Fibroblast of skin of back (primary cell): ENCODE measurements at places on chromosomes 1 and 21.

- no peak for DNase-seq
These were observed 406.7 kb downstream of the DISC1 start for GRCh38 chr1:232033285-232033684.

- DNase-seq = no peak
These were observed 169.0 kb downstream of the DENND1B start for GRCh38 chr1:197606168-197606845.

DNA sequence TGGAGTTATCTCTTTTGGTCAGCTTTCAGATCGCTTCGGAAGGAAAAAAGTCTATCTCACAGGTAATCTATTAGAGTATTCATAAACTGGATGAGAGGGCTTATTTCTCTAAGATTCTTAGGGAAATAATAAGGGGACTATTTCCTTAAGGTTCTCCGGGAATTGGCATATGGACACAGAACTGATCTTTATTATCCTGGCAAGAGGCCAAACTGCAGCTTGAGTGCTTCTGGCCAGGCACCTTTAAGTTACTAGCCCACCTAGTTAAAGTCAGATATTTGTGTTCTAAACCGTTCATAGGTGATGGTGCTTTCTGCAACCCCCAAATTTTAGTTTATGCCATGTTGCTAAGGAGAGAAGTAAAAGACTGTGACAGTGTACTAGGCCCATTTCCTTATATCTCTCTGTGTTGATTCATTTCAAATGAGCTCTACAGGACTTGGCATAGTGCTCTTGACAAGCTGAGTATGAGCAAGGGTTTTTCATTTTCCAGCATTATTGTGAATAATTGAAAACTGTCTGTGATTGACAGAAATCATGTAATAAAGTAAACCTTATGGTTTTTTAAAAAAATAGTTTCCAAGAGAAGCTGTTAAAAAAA is 43.4 kb downstream of the SLC22A15 start:
- no peak for DNase-seq

DNA sequence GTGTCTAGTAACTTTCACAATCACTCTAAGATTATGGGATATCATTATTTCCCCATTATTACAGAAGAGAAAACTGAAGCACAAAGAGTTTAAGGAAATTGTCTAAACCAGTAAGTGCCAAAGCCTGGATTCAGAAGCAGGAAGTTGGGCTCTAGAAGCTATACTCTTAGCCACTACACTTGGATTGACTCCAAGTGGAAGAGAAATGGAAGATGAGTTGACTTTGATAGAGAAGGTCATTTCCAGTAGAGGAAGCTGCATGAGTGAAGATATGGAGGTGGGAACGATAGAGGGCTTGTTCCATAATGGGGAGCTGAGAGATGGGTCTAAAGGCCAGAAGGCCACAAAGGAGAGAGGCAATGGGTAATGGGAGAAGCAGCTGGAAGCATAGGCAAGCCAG is 11.7 kb upstream of the TDRD10 start:
- peak; percentile 6 for DNase-seq

DNA sequence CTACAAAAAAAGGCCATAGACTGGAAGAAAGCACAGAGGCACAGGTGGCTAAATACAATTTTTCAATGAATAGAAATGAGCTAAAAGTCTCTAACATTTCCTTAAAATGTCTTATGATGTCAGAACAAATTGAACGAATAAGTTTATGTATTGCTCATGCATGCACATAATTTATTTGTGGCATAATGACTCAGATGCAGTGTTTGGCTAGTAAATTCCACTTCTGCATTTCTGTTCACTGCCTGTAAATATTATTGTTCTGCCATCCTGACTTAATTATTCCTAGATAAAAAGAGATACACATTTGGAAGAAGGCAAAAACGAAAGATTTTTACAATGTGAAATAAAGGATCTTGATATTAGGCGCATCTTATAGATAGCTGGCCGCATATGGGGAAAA is 26.6 kb upstream of the EXO1 start:
- DNase-seq = peak; percentile 45

DNA sequence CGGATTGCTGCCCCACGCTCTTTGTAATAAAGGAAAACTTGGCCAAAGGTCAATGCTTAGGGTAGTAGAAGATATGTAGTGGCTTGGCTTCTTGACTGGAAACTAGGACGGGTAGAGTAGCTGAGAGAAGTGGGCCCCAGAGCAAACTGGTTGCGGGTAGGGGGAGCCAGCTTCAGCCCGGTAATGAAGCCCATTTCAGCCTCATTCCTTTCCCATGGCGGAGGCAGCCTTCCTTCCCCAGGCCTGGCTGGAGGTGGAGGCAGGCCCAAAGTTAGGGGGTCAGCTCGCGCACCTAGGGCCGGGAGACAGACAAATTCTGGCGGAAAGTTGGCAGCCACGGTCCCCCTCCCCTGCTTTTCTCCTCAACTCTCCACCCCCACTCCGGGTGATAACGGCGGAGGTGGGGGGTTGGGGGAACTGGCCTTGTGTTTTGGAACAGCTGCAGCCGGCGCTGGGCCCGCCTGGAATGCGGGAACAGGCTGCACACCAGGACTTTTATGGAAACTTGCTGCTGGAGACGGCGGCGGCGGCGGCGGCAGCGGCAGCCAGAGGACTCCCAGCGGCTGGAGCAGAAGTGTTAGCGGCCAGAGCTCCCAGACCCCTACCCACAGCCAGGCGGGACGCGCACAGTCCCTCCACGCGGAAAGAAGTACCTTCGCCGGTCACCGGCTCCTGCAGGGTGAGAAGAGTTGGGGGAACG is at the start of gene NEXN:
TSS of gene NEXN (plus strand) at position 544 of the 700 bp plus-strand sequence. CDS start 27,483 bp downstream, outside the sequence.
- peak; percentile 87 for DNase-seq

- DNase-seq = no peak
These were observed 2.8 kb downstream of the PEA15 start for GRCh38 chr1:160207771-160208556.

- DNase-seq = no peak
These were observed 975 bp upstream of the MNDA start for GRCh38 chr1:158830074-158830677.

DNA sequence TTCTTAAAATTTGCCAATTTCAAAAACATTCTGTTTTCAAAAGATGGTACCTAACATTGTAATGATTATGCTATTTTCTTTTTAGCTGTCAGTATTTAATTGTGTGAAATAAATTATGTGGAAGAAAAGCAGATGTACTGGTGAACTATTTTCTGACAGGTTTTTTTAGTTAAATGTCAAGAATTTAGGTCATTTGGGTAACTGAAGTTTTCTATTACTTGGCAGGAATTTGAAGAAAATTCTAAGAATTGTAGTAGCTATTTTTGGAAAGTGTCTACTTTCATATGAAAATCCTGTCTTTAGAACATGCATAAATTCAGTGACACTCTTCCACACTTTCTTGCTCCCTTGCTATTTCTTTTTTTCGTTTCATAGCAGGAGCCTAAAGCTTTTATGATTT is 28.5 kb upstream of the PTPRC start:
- no peak for DNase-seq

- DNase-seq = peak; percentile 16
These were observed 569 bp upstream of the WARS2 start for GRCh38 chr1:119141020-119141424.

DNA sequence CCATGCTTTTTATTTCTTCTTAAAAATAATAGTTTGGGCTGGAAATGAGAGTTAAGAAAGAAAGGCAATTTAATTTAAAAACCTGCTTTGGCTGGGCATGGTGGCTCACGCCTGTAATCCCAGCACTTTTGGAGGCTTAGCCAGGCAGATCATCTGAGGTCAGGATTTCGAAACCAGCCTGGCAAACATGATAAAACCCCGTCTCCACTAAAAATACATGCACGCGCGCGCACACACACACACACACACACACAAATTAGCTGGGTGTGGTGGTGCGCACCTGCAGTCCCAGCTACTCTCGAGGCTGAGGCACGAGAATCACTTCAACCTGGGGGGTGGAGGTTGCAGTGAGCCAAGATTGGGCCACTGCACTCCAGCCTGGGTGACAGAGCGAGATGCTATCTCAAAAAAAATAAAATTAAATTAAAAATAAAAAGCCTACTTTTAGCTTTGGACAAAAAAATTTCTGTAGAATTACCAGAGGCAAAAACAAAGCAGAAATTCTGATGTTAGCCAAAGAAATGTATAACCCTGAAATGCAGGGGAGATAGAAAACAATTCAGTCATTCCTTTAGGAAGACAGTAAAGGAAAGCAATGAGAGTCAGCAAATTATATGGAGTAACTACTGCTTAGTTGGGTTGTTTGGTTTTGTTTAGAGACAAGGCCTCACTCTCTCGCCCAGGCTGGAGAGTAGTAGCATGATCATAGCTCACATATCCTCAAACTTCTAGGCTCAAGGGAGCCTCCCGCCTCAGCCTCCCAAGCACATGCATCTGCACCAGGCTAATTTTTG is 15.7 kb upstream of the IPP start:
- no peak for DNase-seq

- no peak for DNase-seq
These were observed 19.6 kb downstream of the SMAP2 start for GRCh38 chr1:40393173-40393572.

DNA sequence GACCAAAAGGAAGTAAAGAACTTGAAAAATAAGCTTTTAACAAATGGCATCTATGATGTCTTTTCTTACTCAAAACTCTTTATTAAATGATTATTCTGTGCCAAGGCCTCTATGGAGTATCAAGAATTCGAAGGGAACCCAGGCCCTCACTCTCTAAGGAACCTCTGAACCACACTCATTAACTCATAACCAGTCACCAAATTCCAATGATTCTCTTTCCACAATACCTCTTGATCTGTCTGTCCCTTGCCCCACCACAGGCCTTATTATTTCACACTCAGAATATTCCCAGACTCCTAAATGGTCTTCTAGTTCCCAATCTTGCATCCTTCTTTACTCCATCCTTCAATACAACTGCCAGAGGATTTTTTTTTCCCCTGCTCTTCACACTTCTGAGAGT is 37.0 kb downstream of the PCSK9 start:
- DNase-seq = no peak

DNA sequence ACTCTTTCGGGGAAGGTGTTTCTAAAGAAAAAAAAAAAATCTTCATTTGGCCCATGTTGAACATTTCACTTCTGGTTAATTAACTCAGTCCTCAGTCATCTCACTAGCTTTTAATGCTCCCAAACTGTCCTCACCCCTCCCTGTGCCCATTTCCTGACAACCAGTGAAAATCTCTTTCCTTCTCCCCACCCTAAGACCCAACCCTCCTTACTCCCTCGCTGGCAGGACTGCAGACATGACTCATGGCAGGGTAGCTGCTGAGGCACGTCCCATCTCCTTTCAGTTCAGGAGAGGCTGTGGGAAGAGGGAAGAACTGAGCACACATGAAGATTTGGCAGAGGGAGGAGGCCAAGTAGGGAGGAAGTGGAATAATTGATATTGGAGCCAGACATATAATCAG is 12.6 kb downstream of the PKP1 start:
- peak; percentile 90 for DNase-seq

GRCh38 chr1:203152158-203153034 is 23.2 kb downstream of the MYBPH start:
- peak; percentile 21 for DNase-seq

DNA sequence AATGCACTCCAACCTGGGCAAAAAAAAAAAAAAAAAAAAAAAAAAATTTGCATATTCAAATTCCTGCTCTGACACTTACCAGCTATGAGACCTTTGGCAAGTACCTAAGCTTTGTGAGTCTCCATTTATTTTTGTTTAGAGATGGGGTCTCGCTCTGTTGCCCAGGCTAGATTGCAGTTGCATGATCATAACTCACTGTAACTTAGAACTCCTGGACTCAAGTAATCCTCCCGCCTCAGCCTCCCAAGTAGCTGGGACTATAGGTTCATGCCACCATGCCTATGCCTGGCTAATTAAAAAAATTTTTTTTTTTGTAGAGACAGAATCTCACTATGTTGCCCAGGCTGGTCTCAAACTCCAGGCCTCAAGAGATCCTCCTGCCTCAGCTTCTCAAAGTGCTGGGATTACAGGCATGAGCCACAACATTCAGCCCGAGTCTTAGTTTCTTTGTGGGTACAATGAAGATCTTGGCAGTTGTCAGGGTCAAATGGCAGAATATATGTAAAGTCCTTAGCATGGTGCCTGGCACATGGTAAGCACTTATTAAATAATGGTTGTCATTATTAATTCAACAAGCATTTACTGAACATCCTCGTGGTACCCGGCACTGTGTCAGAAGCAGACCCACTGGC is 53.5 kb upstream of the TENT5B start:
- DNase-seq = no peak

DNA sequence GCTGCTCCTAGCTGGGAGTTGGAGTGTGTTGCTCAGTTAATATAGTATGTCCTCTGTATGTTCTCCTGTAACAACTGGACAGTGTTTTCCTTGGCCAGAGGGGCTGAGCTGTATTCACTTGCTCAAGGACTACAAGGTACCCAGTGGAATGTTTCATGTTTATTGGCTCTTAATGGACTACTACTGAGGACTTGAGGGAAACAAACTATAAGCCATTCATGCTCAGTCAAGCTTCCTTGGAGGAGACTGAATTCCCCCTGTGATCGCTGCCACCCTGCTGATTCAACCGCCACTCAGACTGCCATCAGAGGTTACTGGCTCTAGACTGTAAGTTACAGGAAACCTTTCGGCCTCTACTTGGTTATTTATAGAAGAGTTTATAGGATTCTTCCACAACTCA is 166.6 kb downstream of the ZC3H11B start:
- no peak for DNase-seq

GRCh38 chr1:21952786-21953520 is 15.8 kb upstream of the HSPG2 start:
- no peak for DNase-seq

- DNase-seq = no peak
These were observed 87.5 kb upstream of the PLPPR4 start for GRCh38 chr1:99176753-99177152.

DNA sequence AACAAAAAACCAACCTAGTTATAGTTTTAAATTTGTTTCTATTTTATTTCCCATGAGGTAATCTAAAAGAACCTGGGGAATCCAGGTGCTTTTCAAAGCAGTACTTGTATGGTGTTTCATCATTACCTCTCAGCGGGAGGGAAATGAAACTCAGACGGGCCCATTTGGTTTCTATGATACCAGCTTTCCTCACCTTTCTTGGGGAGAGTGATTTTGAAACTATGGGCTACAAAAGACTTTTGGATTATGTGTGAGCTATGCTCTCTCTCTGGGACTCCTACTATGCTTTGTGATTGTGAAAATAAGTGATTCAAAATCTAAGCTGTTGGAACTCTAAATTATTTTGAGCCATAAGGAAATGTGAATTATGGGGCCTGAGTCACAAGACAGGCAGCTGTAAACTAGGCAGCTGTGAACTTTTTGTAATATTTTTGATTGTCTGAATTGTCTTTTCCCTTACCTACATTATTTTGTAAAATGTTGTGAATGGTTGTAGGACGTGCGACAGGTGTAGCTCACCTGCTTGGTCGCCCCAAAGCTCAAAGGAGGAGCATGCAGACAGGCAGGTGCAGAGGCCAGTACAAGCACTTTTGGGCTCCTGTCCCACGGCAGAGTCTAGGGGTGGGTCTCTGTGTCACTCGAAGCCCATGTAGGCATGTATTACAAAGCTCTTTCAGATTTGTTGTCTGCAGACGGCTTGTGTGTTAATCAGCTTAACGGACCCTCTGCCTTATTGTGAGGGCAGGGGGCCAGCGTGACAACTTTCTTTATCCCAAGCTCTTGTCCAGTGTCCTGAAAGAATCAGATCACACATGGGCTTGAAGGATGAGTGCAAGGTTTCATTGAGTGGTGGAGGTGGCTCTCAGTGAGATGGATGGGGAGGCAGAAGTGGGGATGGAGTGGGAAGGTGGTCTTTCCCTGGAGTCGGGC is 64.8 kb upstream of the BACH1 start:
- peak; percentile 32 for DNase-seq
